Pulmonary artery endothelial cell (primary cell): ENCODE measurements at places on chromosomes 7 and 10. TPM values are rescaled to one million over a fixed set of nuclear protein-coding genes. Genes with fewer than 3 reads are reported as not detected.

DNA sequence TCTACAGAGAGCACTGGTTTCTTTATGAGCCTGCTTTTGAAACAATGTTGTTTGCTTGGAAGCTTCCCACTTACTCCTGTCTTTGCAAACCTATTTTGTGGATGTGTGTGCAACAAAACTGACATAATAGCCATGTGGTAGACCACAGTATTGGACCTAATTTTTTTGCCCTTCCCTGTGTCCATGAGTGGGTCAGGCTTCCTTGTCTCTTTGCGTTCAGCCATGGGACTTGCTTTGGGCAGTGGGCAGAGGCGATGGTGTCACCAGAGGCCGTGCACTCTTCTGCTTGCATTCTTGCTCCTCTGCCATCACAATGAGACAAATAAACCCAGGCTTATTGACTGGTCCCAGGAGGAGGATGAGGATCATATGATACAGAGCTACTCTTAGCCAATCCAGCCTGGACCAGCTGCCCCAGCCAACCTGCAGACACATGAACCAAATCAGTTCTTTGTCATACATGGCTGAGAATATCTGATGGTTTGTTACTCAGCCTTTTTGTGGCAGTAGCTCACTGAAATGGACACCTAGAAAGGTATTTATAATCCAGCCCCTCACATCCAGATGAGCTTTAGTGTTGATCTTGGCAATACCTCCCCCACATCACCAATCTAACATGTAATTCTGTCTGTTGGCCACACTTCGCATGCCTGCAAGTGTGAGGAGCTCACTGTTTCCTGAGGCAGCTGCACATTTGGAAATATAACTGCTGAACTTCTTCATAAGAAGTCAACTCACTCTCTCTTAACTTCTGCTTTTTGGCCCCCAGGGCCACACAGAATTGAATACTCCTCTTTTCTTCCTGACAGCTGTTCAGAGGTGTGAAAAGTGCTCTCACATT, 427.8 kb upstream of the ZMIZ1 start:
- no peak for DNase-seq

GRCh38 chr10:49112098-49112497, 3.2 kb downstream of the VSTM4 start:
- DNase-seq, result no peak

DNA sequence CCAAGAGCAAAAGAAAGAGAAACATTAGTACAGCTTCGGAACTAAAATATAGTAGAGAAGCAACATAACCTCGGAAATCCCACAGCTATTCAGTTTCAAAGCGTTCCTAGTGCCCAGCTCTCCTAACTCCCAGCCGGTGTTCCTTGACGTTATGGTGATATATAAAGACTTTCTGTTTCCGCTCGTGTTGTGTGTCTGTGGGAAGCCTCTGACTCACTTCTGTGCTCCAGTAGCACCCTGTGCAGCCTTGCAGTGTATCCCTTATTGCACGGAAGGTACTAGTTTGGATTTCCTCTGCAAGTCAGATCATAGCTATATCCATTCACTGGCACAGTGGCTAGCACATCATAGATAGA, 535 bp downstream of the ASAH2B start:
- peak; percentile 19 for DNase-seq

DNA sequence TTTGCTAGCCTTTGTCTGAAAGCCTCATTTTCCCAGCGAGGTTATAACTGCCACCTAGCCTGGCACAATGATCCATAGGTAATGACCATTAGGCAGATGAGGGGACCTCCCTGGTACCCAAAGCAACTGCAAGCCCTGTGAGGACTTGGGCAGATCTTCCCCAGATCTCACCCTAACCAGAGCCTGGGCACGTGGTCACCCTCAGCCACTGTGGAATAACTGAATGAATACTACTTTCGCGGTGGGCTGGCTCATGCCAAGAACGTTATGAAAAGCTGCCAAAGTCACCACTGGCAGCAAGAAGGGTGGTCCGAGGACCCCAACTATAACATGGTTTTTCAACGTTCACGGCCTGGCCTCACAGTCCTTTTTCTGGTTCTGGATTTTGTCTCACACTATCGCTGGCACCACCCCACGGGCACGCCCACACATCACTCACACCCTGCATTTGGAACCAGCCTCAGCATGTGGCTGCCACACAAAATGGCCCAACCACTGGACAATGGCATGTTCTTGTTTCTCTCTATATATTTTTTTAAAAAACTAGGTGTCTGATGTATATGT, 3.4 kb downstream of the PRKAG2 start:
- no peak for DNase-seq

GRCh38 chr10:59324597-59324996, 37.8 kb downstream of the FAM13C start:
- no peak for DNase-seq

- no peak for DNase-seq
Measured at GRCh38 chr7:98185101-98185500, 26.1 kb upstream of the BHLHA15 start.

DNA sequence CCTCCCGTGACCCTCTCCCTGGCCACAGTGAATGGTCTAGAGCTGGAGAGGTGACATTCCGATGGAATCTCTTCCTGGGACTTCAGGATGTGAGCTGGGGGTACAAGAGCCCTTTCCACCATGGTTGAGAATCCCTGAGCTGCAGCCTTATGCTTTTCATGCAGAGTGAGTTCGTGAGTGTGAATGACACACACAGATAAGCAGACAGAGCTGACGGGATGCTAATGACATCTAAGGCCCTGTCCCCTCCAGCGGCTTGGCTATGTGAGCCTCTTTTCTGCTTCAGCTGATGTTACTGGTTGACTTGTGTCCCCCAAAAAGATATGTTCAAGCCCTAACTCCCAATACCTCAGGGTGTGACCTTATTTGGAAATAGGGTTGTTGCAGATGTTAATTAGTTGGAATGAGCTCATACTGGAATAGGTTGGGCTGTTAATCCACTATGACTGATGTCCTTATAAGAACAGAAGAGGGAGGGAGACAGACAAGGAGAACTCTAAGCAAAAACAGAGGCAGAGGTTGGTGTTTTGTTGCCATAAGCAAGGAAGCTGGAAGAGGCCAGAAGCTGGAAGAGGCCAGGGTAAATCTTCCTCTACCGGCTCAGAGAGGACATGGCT, 111.1 kb upstream of the AFAP1L2 start:
- DNase-seq, result no peak

DNA sequence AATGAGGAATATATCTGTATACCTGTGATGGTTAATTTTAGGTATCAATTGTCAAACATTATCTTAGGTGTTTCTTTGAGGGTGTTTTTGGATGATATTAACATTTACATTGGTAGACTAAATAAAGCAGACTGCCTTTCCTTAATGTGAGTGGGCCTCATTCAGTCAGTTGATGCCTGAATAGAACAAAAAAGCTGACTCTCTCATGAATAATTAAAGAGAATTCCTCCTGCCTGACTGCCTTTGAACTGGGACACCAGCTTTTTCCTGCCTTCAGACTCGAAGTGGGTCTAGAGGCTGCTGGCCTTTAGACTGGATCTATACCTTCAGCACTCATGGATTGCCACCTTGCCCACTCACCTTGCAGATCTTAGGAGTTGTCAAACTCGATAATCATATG, 117.9 kb upstream of the TMEM168 start:
- no peak for DNase-seq

DNA sequence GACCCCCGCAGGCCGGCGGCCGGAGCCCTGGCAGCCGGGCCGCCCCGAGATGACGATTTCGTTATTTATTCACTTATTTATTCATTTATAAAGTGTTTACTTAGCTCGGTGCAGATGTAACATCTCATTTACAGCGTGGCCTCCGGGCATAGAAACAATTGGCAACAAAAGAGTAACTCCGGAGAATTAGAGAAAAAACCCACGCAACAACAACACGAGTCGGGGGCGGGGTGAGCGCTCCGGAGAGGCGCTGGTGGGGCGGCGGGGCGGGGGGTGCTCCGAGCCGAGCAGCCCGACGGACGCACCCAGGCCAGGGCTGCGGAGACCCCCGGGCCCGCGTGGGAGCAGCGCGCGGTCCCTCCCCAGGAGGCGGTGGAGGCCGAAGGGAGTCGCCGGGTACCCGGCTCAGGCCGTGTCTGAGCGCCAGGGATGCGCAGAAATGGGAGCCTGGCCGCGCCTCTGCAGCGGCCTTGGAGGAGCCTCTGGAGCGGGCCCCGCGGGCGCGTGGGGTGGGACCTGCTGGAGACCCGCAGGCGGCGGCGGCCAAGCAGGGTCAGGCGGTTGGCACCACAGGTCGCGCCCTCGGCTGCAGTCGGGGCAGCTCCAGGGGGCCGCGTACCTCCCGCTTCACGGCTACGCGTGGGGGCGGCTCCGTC, 14.3 kb downstream of the UNCX start:
- DNase-seq, result no peak

DNA sequence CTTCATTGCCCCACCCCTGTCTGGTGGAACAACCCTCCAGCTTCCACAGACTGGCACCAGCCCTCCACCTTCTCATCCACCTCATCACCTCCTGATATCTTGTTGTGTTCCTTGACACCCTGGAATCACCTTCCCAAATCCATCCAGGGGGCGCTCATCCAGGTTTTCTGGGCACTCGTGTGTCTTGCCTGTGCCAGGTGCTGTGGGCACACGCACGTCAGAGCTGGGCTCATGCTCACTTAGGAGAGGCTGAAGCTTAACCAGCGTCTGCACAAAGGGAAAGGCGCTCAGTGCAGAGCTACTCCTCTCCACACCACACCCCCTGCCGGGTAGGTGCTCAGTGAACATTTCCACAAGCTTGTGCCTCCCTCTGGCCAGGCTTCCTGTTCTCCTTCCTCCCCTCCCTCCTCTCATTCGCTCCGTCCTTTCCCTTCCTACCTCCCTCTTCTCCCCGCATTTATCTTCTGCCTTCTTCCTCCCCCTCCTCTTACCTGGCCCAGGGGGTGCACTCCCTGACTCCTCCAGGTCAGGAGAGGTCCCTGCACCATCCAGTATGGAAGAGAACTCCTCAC, 4.8 kb downstream of the ADCYAP1R1 start:
- DNase-seq, result no peak

DNA sequence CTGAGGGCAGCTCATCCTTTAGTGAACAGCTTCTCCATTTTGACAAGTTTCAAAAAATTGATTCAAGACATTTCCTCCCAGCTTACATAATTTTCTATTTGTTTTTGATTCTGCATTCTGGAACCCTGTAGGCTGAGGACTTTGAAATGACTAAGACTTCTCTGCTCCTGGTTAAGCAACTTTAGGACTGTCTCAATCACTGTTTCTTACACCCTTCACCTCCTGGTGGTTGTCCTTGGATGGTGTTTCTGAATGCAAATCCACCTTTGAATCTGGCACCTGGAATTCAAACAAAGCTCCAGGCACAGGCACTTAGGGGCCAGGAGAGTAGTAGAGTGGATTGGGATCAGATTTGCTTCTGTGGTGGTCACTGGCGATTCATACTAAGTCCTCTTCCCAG, 595.5 kb downstream of the LRMDA start:
- no peak for DNase-seq

- no peak for DNase-seq
Measured at GRCh38 chr7:152883858-152884257, 124.3 kb downstream of the ACTR3B start.

DNA sequence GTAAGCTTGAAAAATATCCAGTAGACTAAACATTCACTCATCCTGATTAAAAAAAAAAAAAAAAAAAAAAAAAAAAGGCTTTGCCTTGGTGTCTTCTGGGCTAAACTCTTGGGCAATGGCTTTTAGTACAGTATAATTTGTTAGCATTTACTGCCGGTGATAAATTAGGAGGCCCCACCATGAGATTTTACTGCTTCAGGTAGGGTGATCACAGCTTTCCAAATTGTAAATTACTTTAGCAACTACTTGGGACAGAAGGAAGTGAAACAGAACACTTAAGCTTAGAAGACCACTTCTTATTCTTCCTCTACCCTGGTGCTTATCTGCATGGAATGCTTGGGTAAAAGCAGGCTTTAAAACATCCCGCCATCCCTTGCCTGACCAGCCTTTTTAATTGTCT, 152.1 kb downstream of the HIBADH start:
- no peak for DNase-seq

DNA sequence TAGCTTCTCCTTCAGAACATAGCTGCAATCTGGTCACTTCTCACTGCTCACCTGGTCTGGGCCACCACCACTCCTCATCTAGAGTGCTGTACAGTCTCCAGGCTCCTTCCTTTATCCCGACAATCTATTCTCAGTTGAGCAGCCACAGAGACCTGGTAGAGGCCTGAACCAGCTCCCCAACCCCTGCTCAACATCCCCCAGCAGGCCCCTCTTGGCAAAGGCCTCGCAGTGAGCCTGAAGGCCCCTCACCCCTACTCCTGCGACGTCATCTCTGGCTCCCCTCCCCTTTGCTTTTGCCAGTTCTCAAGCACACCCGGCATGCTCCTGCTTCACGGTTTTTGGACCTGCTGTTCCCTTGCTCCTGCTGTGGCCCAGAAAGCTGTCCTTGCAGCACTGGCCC, 113.9 kb downstream of the ARHGAP22 start:
- DNase-seq, result no peak

DNA sequence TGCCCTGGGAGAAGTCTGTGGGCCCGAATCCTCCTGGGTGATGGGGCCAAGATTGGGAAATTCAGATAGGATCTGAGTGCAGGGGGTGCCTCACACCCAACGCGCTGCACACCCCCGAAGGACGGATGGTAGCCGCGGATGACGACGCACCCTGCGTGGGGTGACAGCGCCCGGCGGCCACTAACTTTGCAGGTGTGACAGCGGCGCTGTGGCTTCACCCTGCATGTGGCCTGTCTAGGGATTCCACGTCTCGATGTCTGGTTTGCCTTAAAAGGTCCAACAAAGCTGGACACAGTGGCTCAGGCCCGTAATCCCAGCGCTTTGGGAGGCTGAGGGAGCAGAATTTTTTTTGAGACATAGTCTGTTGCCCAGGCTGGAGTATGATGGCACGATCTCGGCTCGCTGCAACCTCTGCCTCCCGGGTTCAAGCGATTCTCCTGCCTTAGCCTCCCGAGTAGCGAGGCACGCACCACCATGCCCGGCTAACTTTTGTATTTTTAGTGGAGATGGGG, 18.6 kb downstream of the ADAP1 start:
- DNase-seq, result no peak

DNA sequence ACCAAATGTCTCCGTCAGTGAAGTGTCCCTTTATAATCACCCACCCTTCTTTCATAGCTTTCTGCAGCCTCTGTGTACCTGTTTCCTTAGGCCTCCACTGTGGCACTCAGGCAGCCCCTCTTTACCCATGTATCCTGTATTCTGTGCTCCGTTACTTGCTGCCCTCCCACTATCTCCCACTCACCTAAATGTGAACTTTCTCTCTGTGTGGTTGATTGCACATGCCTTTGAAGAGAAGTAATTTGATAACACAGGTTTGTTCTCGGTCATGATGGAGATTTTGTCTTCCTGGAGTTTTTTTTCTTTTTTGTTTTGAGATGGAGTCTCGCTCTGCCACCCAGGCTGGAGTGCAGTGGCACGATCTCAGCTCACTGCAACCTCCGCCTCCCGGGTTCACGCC, 61.5 kb downstream of the REEP3 start:
- DNase-seq, result no peak

GRCh38 chr10:77825965-77826364, 100.6 kb downstream of the DLG5 start:
- no peak for DNase-seq

The SPDYE2 gene
- not detected in 2 replicates for total RNA-seq

The CALML3 gene
- not detected in 2 replicates for total RNA-seq

The CRYGN gene
- not detected in 2 replicates for total RNA-seq

The OR13A1 gene
- total RNA-seq, result not detected in 2 replicates

The COL26A1 gene
- total RNA-seq, result not detected in 2 replicates

The PLOD3 gene
- 65.4 and 80.8 TPM in 2 replicates for total RNA-seq
